Activated CD8-positive, alpha-beta T cell treated with anti-CD3 and anti-CD28 coated beads, Interleukin-2, amount 10 ng/mL, durations not matched to agents 7 days and 5 days (primary cell): ENCODE measurements at places on chromosomes 6 and 20. TPM values are rescaled to one million over a fixed set of nuclear protein-coding genes. Genes with fewer than 3 reads are reported as not detected.

DNA sequence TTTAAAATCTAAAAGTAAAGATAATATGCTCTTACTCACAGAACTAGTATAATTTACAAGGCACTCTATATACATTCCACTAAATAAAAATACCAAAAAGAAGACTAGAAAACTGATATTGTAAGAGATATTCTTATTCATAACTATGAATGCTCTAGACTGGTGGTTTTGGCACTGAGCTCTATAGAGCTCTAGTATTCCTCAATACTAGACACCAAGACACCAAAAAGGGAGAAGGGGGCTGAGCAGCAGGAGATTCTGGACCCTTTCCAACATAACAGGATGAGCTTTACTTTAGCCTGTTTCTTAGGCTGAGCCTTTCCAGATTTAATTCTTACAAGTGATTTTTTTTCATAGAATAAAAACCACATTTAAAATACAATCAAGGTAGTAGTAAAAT lies 173.6 kb downstream of the COL21A1 start:
- no peak overlapping the region for H3K27ac ChIP-seq
- H3K36me3 ChIP-seq: no peaks in the 10 kb centered on the region
- no peak overlapping the region for H3K4me3 ChIP-seq
- DNase-seq: no peak
- no peaks in the 10 kb centered on the region for H3K4me1 ChIP-seq

GRCh38 chr6:107550241-107550840 lies 60.4 kb downstream of the SOBP start:
- H3K4me1 ChIP-seq: peaks cover 8% of the 10 kb centered on the region
- H3K36me3 ChIP-seq: no peaks in the 10 kb centered on the region
- H3K27me3 ChIP-seq: peaks cover 6% of the 10 kb centered on the region
- no peak for DNase-seq
- no peak overlapping the region for H3K4me3 ChIP-seq

The APOM gene
- total RNA-seq: 5.1 TPM

GRCh38 chr20:60760256-60761000 lies 491.6 kb upstream of the CDH4 start:
- H3K27me3 ChIP-seq: no peaks in the 10 kb centered on the region
- no peak overlapping the region for H3K27ac ChIP-seq
- no peaks in the 10 kb centered on the region for H3K4me1 ChIP-seq

The SLC17A1 gene
- total RNA-seq: not detected

The SIRPB2 gene
- not detected for total RNA-seq

The TUBB2B gene
- not detected for total RNA-seq

The BPIFB1 gene
- not detected for total RNA-seq

GRCh38 chr6:96157018-96157565 lies 141.3 kb downstream of the FUT9 start:
- DNase-seq: no peak
- H3K27ac ChIP-seq: no peak overlapping the region

- H3K4me3 ChIP-seq: no peak overlapping the region
- H3K27ac ChIP-seq: no peak overlapping the region
- no peaks in the 10 kb centered on the region for H3K36me3 ChIP-seq
- peaks cover 27% of the 10 kb centered on the region for H3K27me3 ChIP-seq
These were observed 21.9 kb upstream of the SLC17A4 start for GRCh38 chr6:25732468-25733198.

- H3K27me3 ChIP-seq: peaks cover 35% of the 10 kb centered on the region
- no peak overlapping the region for H3K4me3 ChIP-seq
- DNase-seq: no peak
- peaks cover 11% of the 10 kb centered on the region for H3K4me1 ChIP-seq
- H3K27ac ChIP-seq: no peak overlapping the region
- no peaks in the 10 kb centered on the region for H3K36me3 ChIP-seq
These were observed 8.4 kb downstream of the GABBR1 start for GRCh38 chr6:29624520-29624961.

- H3K36me3 ChIP-seq: peaks cover 46% of the 10 kb centered on the region
- peak; percentile 92 for DNase-seq
- peaks cover 41% of the 10 kb centered on the region for H3K4me1 ChIP-seq
- H3K27ac ChIP-seq: peak overlapping the region; percentile 93
These were observed 108.2 kb downstream of the HFE start for GRCh38 chr6:26195376-26195923.

- H3K4me3 ChIP-seq: no peak overlapping the region
- H3K4me1 ChIP-seq: no peaks in the 10 kb centered on the region
- H3K27ac ChIP-seq: no peak overlapping the region
- H3K36me3 ChIP-seq: no peaks in the 10 kb centered on the region
These were observed 348.1 kb downstream of the CDC5L start for GRCh38 chr6:44735630-44735963.

DNA sequence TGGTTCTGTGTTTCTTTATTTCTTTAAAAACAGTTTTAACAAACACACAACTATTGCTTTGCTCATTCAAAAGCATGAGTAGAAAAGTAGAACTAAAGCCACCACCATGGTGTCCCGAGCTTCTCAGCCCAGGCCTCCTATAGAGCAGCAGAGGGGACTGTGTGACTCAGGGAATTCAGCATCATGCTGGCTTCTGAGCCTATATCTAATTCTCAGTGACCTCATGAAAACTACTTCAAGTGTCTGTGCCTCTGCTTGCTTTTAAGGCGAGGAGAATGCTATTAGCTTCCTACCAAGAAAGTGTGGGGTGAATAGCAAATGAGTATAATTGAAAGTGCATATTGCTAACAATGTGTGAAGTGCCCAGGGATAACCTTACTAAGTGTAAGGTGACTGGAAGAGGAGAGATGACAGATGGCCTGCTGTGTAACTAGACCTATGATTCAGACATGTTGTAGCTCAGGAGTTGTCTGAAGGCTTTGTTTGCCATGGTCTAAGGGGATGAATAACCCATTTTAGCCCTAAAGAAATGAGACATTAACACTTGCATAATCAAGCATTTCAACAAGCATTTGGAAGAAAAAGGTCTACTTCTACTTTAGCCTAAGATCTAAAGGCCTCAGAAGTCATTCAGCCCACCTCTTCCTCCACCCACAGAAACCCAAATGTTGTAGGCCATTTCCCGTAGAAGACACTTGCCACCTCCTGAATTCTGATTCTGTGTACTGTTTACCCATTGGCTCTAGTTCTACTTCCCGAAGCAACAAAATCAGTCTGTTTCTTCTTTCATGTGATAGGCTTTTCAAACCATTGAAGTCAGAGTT lies 121.5 kb upstream of the ARG1 start:
- no peak overlapping the region for H3K4me3 ChIP-seq
- peaks cover 14% of the 10 kb centered on the region for H3K4me1 ChIP-seq
- no peaks in the 10 kb centered on the region for H3K27me3 ChIP-seq
- DNase-seq: no peak
- peaks cover 8% of the 10 kb centered on the region for H3K36me3 ChIP-seq
- H3K27ac ChIP-seq: peak overlapping the region; percentile 10

- H3K4me1 ChIP-seq: no peaks in the 10 kb centered on the region
- no peak for DNase-seq
- H3K4me3 ChIP-seq: no peak overlapping the region
- no peaks in the 10 kb centered on the region for H3K36me3 ChIP-seq
- no peak overlapping the region for H3K27ac ChIP-seq
- peaks cover 2% of the 10 kb centered on the region for H3K27me3 ChIP-seq
These were observed 419.5 kb downstream of the DHX35 start for GRCh38 chr20:39381595-39381994.

The NCOA3 gene
- 60.1 TPM for total RNA-seq

- H3K4me1 ChIP-seq: peaks cover 97% of the 10 kb centered on the region
- peak overlapping the region; percentile 98 for H3K27ac ChIP-seq
- H3K36me3 ChIP-seq: peaks cover 47% of the 10 kb centered on the region
These were observed 11.7 kb upstream of the MAPK13 start for GRCh38 chr6:36118550-36119107.

The CCDC170 gene
- total RNA-seq: not detected

DNA sequence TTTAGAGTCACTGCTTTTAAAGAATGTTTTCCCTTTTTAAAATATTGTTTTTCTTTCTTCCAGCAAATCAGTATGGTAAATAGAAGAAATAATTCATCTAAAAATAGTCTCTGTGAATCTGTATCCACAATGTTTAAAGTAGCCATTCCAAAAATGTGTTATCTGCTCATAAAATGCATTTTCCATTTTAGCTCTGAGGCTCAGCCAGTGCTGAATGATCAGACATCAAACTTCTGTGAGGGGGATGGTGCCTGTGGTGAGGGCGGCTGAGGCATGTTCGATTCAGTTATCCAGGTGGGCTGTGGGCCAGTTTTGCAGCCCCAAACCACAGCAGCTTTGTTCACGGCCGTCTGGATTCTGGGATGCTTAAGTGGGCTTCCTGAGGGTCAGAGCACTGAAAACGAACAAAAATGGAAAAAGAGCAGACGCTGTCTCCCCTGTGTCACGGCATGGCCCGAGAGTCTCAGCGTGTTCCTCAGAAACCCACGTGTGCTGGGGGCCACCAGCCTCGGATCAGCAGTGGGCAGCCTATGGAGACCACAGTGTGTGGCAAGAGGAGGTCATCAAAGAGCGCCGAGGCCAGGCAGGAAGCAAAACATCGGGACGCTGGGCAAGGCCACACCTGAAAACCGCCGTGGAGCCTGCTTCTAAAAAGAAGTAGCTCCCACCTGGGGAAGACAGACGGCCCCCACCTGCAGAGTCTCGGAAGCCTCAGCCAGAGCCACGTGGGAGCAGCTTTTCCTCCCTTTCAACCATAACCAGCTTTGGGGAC lies 134.9 kb upstream of the THBS2 start:
- no peak for DNase-seq
- no peak overlapping the region for H3K27ac ChIP-seq
- no peaks in the 10 kb centered on the region for H3K27me3 ChIP-seq
- H3K4me1 ChIP-seq: peaks cover 3% of the 10 kb centered on the region
- H3K4me3 ChIP-seq: no peak overlapping the region

The GINM1 gene
- total RNA-seq: 18.6 TPM

DNA sequence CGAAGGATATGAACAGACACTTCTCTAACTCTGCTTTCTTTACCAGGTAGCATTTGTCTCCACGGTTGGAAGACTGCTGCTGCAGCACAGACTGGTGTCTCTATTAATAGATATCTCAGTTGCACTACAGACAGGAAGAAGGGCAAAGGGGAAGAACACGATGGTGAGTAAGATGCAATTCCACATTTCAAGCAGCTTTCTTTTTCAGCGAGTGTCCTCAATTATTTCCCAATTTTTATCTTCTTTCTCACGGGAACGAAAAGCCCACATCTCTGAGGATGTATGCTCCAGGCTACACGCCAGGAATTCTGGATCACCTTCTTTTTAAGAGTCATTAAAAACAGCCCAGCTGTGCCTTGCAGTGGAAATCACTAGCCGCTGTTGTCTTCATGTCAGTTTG lies 311.6 kb upstream of the ECI2 start:
- no peak for DNase-seq
- H3K4me3 ChIP-seq: no peak overlapping the region
- H3K27ac ChIP-seq: no peak overlapping the region
- H3K27me3 ChIP-seq: peaks cover 5% of the 10 kb centered on the region
- no peaks in the 10 kb centered on the region for H3K4me1 ChIP-seq

GRCh38 chr6:137020776-137021175 lies 24.0 kb downstream of the IL20RA start:
- no peaks in the 10 kb centered on the region for H3K36me3 ChIP-seq
- no peak for DNase-seq
- no peak overlapping the region for H3K27ac ChIP-seq
- H3K4me3 ChIP-seq: no peak overlapping the region
- H3K4me1 ChIP-seq: peaks cover 5% of the 10 kb centered on the region
- peaks cover 63% of the 10 kb centered on the region for H3K27me3 ChIP-seq

The PRICKLE4 gene
- 0.40 TPM for total RNA-seq

DNA sequence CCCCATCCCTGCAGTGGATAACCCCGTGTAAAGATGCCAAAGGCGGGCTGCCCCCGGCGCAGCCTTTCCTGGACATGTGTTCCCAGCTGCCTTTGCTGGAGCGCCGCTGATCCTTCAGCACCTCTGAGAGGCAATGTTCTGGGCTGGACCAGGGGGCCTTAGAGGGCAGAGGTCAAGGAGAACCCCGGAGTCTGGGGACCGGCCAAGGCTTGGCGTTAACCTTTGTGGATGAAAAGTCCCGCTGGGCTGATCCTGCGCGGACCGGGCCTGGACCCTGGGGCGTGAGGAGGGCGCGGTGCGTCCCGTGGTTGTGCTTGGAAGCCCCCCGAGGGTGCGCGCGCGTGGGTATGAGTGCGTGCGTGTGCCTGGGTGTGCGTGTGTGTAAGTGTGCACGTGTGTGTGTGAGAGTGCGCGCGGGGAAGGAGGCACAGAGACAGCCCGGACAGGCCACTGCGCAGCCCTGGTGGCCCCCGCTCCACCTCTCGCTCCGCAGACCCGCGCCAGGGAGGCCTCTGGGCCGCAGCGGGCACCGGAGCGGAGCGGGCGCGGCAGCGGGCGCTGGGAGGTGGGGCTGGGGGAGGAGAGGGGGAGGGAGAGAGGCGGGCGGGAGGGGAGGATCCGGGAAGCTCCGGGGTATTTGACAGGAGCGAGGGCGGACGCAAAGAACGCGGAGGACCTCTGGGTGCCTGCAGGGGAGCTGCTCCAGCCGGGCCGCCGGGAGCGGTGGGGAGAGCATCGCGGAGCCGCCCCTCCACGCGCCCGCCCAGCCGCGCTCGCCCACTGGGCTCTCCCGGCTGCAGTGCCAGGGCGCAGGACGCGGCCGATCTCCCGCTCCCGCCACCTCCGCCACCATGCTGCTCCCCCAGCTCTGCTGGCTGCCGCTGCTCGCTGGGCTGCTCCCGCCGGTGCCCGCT lies at the start of gene SMOC2:
Gene SMOC2 (plus strand): TSS at position 665 of the 914 bp plus-strand sequence. CDS start 187 bp downstream, at position 852.
- no peak within 1 kb of the TSS for H3K27ac ChIP-seq
- H3K4me1 ChIP-seq: no peaks in the 10 kb centered on the region
- H3K4me3 ChIP-seq: no peak within 1 kb of the TSS
- no peaks in the 10 kb centered on the region for H3K36me3 ChIP-seq
- peaks cover 39% of the 10 kb centered on the region for H3K27me3 ChIP-seq

GRCh38 chr6:3165631-3166534 lies 8.5 kb upstream of the TUBB2A start:
- H3K27ac ChIP-seq: no peak overlapping the region
- peaks cover 12% of the 10 kb centered on the region for H3K4me1 ChIP-seq
- H3K4me3 ChIP-seq: no peak overlapping the region
- H3K36me3 ChIP-seq: no peaks in the 10 kb centered on the region
- H3K27me3 ChIP-seq: peaks cover 21% of the 10 kb centered on the region
- DNase-seq: no peak

The GHRH gene
- total RNA-seq: not detected

The WDR27 gene
- total RNA-seq: 25.3 TPM

The VNN1 gene
- total RNA-seq: not detected

DNA sequence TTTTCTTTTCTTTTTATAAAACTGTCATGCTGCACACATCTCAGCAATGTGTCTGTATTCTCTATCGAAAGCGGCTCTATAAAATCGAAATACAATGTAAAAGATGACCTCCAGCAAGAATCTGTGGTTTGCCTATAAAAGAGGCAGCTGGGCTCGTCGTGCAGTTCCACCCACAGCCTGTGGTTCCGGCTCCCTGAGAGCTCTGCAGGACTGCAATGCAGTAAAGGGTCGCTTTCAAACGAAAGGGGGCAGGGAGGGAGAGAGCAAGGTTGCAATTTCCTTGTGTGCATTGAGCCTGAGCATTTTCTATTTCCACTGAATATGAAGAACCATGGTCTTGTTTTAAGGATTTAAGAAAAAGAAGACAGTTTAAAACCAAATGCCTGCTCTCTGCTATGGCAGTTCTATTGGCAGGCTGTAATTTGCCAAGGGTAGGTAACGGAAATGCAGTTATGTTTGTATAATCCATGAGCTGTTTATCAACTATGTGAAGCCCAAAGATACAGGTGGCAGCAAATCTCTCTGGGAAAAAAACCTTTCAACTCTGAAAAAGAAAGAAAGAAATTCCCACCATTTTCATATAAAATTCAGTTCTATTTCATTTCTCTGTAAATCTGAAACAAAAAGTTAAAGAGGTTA lies 236.5 kb downstream of the HACE1 start:
- no peak overlapping the region for H3K4me3 ChIP-seq
- no peak overlapping the region for H3K27ac ChIP-seq
- peaks cover 7% of the 10 kb centered on the region for H3K27me3 ChIP-seq
- DNase-seq: peak; percentile 23

GRCh38 chr6:30317913-30318589 lies 8.7 kb upstream of the TRIM39 start:
- no peak for DNase-seq
- H3K36me3 ChIP-seq: peaks cover 66% of the 10 kb centered on the region
- peak overlapping the region; percentile 2 for H3K4me3 ChIP-seq
- H3K4me1 ChIP-seq: peaks cover 44% of the 10 kb centered on the region
- H3K27me3 ChIP-seq: no peaks in the 10 kb centered on the region
- peak overlapping the region; percentile 3 for H3K27ac ChIP-seq
